ENCODE measurements at places on chromosomes 11 and 22. TPM values are rescaled to one million over a fixed set of nuclear protein-coding genes. Genes with fewer than 3 reads are reported as not detected.

Gene HSPB2
- total RNA-seq: 0.28 TPM

Gene SLC16A8
- total RNA-seq: not detected

Gene RASD2
- under 0.01 TPM for total RNA-seq

Gene GUCY1A2
- total RNA-seq: 0.99 TPM

Gene ACRV1
- not detected for total RNA-seq

Gene NAALAD2
- under 0.01 TPM for total RNA-seq

Gene LAYN
- 7.2 TPM for total RNA-seq

Gene CHRM1
- not detected for total RNA-seq

Gene JAML
- 0.19 TPM for total RNA-seq

Gene MIOX
- total RNA-seq: not detected

Gene UBQLN3
- not detected for total RNA-seq

Gene EIF1AD
- total RNA-seq: 37.5 TPM

Gene ELMOD1
- total RNA-seq: 2.6 TPM

Gene OLFML1
- total RNA-seq: 0.09 TPM

Gene AP1B1
- 98.3 TPM for total RNA-seq

Gene SOX10
- not detected for total RNA-seq

Gene SART1
- total RNA-seq: 64.8 TPM

Gene SEC14L3
- not detected for total RNA-seq

Gene SAA1
- total RNA-seq: not detected

Gene GRM5
- total RNA-seq: 0.18 TPM

Gene SF3A1
- 23.3 TPM for total RNA-seq

Gene UBASH3B
- 31.2 TPM for total RNA-seq

Gene CALCA
- not detected for total RNA-seq

Gene OR9I1
- total RNA-seq: not detected

Gene IL10RA
- not detected for total RNA-seq

Gene SLCO2B1
- total RNA-seq: 0.09 TPM

Gene KCNQ1
- not detected for total RNA-seq

Gene LMNTD2
- 0.36 TPM for total RNA-seq

Gene MRGPRE
- not detected for total RNA-seq

Gene OR5A1
- not detected for total RNA-seq

Gene USH1C
- total RNA-seq: not detected

Gene SLC5A1
- not detected for total RNA-seq
